ENCODE measurements at places on chromosomes 5 and 9. TPM values are rescaled to one million over a fixed set of nuclear protein-coding genes. Genes with fewer than 3 reads are reported as not detected.

DNA sequence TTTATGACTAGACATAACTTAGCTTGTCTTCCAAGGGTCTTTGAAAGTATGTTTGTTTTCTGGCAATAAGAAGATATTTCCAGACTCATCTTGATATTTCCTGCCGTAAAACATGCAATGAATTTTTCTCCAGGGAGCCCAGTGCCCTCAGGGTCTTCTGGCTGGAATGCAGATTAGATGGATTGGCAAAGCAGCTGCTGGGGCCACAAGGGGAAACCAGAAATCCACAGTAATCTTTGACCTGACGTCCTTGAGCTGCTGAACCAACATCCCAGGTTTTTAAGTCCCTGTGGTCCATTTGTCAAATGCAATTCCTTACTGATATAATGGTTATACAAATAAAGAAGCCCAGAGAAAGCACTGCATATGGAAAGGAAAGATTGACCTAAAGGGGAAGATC, 93.0 kb downstream of the THBS4 start:
- DNase-seq = no peak

DNA sequence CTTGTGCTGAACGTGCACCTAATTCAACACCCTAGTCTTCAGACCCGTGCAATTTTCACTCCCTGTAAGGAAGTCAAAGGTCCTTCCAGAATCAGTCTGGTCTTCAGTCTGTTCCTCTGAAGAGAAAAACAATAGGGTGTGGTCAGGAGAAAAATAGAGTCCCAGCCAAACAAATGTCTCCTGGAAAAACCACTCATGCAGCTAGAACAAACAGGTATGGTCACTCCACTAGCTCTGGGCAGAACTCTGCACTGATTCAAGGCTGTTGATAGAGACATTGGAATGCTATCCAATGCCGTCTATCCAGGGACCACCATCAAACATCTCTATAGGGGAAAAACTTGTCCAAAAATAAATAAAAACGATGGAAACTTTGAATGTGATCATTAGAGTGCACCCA, 81.8 kb upstream of the MAP3K1 start:
- no peak for DNase-seq

DNA sequence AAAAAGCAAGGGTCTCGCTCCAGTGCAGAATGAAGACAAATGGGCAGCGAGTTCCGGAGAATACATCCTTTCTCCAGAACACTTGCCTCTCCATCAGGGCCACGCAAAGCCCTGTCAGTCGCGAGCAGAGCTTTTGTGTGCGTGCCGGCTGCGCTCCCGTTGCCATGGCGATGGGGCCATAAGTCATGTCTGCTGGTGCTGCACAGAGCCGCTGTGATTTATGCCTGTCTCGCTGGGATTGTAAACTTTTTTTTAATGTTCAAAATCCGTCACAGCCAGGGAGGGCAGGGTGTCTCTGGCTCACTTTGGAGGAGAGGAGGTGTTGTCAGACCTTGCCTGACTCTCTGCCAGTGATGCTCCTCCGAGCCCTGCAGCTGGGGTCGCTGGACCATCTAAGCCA, 272.7 kb downstream of the TRIM32 start:
- no peak for DNase-seq

DNA sequence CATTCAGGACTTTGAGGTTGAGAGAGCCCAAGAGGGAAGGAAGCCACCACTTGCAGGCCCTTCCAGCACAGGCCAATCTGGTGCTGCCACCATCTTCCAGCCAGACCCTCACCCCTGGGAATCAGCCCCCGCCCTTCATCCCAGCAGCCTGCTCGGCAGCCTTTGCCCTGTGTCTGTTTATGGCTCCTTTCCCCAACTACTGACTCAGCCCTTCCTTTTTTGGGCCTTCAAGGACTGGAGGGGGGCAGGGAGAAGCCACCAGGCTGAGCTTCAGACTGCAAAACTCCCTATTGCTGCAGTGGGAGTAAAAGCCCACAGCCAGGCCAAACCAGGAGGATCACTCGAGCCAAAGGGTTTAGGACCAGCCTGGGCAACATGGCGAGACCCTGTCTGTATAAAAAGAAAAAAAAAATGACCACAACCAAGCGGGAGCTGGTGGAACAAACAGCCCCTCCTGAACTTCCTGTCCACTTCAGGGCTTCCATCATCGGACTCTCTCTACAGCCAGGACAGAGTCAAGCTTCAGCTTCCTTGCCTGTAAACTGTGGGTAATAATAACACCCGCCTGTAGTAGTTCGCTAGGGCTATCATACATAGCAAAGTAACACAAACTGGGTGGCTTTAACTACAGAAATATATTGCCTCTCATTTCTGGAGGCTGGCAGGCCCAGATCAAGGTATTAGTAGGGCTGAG, 85.9 kb upstream of the IL17B start:
- no peak for DNase-seq

DNA sequence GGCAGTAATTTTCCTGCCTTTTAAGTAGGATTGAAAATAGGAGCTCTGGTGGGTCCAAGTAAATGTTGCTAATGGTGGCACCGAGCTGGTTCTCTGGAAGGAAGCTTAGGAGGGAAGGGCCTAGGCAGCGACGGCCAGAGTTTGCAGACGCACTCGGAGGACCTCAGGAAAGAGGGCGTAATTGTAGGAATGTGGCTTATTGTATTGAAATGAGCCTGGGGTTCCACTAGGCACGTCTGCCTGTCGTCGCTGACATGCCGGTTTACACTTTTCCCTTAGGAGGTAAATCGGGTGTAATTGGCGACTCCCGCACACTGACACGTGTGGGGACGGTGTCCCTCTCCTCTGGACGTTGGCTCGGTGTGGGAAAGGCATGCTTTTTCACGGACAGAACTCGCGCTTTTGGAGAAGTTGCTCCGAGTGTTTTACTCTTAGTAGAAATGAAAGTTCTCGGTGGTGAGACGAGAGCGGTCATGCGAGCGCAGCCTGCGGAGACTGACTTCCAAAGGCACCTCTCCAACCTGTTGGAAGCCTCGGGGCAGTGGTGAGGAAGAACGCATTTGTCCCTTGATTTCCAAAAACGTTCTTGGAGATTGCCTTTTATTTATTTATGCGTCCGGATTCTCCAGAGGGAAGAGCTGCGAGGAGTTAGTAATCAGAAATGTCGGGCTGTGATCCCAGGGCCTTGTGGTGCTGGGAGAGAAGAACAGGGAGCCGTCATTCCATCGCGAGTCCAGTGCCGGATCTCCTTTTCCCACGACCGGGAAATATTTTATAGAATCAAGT, 1.3 kb downstream of the NR4A3 start:
- DNase-seq = no peak

- no peak for DNase-seq
These were observed 7.3 kb upstream of the BARHL1 start for GRCh38 chr9:132575005-132575609.

DNA sequence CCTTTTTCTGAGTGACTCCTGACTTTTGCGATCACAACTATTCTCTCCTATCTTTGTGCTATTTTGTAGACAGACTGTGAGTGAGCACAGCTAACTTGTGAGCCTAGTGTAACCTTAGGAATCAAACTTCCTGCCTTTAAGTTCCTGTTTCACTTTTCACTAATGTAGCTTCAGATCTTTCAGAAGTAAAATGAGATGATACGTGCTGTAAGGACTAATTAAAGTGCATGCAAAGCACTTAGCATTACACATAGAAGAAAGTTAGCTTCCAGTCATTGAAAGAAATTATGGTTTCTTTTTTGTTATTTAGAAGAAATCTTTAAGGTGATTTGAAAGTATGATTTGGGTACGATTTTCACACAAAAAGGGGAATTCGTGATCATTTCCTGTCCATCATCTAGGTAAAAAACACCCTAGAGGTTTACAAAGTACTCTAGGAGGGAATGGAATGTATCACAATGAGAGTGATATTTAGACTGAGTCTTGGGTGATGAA, 122.7 kb downstream of the ST8SIA4 start:
- no peak for DNase-seq

DNA sequence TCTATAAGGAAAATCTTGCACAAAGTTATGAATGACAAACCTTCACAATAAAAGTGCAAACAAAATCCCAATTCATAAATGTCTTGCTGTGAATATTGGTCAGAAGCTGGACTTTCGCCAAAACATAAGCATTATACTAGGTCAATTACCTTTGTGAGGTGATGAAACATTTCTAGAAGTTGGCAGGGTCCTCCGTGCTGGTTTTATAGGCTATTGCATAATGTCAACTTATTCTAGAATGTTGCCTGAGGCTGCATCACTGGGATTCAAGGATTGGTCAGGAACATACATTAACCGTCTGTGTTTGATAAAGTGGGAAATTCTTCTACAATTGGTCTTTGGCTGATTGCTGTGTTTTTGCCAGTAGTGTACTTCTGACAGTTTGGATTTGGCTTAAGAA, 49.8 kb upstream of the PALM2AKAP2 start:
- no peak for DNase-seq

GRCh38 chr9:89361816-89362646, 43.7 kb downstream of the SECISBP2 start:
- no peak for DNase-seq

DNA sequence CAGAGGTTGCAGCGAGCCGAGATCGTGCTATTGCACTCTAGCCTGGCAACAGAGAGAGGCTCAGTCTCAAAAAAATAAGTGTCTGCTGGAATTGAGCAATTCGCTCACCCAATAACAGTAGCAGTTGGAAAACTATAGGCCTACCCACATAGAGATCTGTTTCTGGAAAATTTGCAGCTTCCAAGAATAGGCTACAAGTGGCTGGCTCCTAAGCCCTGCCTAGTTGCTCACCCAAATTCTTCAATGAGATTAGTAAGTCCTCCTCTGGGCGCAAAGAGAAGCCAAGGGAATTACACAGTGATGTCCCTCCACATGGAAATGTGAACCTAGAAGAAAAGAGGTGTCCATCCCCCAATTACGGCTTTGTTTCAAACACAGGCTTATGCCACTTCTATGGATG, 42.6 kb upstream of the RNF38 start:
- DNase-seq = no peak

DNA sequence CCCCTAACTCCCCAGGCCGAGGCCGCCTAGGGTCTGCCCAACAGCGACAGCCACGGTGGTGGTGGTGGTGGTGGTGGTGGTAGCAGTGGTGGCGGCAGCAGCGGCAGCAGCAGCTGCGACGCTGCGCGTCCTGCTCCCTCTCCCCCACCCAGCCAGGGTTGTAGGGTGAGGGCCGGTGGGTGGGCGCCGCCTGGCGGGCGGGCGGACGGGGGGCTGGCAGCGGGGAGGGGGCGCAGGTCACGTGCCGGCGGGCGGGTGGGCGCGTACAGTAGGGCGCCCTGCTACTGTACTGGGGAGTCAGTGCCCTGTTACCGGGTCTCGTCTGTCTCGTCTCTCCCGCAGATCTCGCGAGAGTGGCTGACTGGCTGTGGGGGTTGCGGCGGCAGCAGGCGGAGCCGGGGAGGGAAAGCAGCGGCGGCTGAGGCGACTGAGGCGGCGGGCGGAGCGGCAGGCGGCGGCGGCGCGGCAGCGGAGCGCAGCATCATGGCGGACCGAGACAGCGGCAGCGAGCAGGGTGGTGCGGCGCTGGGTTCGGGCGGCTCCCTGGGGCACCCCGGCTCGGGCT, at the start of gene PURA:
Gene PURA, plus strand, starts transcription at position 411 of the 565 bp plus-strand sequence. Its CDS starts 73 bp downstream, at position 484.
- DNase-seq = peak; percentile 98

DNA sequence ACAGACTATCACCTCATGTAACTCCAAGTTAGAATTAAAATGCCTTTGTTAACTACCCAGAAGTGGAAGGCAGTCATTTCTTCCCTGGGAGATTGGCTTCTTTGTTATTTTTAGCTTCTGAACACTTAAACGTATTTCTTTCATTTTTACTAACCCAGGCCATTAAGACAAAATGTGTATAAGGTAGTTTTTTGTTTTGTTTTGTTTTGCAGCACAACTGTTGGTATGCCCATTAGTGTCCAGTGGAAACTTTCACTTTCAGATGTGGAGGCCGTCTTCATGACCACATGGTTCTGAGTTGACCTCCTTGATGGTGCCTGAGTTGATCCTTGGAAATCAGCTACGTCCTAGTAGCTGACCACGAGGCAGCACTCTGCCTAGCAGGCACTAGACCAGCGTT, 264.6 kb upstream of the ZNF608 start:
- no peak for DNase-seq

- no peak for DNase-seq
These were observed 76.4 kb upstream of the SMARCA2 start for GRCh38 chr9:1938675-1939170.

DNA sequence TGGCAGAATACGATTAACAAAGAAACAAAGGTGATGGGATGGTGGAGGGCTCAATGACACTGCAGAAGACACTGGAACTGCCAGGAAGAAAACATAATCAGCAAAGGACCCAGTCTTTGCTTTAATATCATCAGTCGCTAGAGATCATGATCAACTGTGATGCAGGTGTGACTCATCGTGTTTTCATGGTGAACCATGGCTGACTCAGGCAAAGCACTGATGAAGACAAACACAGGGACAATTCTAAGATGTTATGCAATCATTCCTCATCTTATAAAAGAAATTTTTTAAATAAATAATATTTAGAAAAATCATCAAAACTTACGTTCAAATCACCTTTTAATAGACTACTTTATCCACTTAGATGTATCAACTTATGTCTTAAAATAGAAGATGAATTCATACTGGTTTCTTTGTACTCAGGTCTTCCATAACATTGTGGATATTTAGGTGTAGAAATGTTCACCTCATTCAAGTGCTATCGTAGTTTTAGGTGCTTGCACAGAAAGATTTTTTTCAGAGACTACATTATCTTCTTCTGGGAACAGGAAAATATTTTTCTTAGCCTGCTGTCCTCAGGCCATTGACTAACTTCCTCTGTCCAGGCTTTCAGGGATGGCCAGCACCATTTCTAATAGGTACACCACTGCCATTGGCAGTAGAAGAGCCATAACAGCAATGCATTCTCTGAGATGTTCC, 673.4 kb upstream of the MEF2C start:
- DNase-seq = no peak

DNA sequence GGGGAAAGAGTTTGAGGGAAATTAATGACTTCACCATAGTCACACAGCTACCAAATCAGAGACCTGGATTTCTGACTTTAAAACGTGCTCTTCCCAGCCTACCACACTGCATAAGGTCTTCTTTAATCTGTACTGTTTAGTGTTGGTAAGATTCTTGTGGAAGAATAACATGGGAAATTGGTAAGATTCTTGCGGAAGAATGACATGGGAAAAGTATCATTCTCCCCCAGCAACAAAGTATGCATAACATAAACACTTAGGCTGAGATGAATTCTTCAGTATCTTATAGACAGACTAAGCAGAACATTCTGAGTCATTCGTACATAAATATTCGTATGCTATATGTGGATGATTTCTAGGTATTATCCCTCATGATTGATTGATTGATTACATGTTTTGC, 170.4 kb downstream of the FOCAD start:
- DNase-seq = no peak

The IFNK gene
- not detected for total RNA-seq

The NME5 gene
- 3.9 TPM for total RNA-seq

The KIAA0825 gene
- total RNA-seq = 2.2 TPM

The NIPAL4 gene
- total RNA-seq = not detected

The C9orf43 gene
- total RNA-seq = 0.24 TPM

The PCDHB12 gene
- total RNA-seq = 1.3 TPM

The TMEM174 gene
- not detected for total RNA-seq

Measured in Right ventricle myocardium inferior (tissue), 1 donor.